Urinary bladder (tissue), 4 donors: ENCODE measurements at places on chromosomes 4 and X. TPM values are rescaled to one million over a fixed set of nuclear protein-coding genes. Genes with fewer than 3 reads are reported as not detected.

Gene SORBS2
- 493 TPM for polyA plus RNA-seq

Gene POU3F4
- polyA plus RNA-seq, result not detected

Gene AVPR2
- 7.7 TPM for polyA plus RNA-seq

Gene SHROOM3
- 16.6 TPM for polyA plus RNA-seq

Gene FAM184B
- 0.04 TPM for polyA plus RNA-seq

Gene HSFX4
- polyA plus RNA-seq, result not detected

Gene DCAF12L2
- 4.5 TPM for polyA plus RNA-seq

Gene GPR34
- 7.7 TPM for polyA plus RNA-seq

- no peak for DNase-seq
These were observed 182.9 kb upstream of the NHS start for GRCh38 chrX:17192106-17192505.

- no peak for DNase-seq
These were observed 42.9 kb downstream of the NALF2 start for GRCh38 chrX:69546978-69547377.

GRCh38 chrX:27163236-27163635 is 299.9 kb downstream of the PPP4R3C start:
- DNase-seq, result no peak

GRCh38 chr4:98996056-98996764 is 689 bp downstream of the METAP1 start:
- DNase-seq, result no peak

- no peak for DNase-seq
These were observed 367.2 kb downstream of the AFF2 start for GRCh38 chrX:148867596-148867995.

DNA sequence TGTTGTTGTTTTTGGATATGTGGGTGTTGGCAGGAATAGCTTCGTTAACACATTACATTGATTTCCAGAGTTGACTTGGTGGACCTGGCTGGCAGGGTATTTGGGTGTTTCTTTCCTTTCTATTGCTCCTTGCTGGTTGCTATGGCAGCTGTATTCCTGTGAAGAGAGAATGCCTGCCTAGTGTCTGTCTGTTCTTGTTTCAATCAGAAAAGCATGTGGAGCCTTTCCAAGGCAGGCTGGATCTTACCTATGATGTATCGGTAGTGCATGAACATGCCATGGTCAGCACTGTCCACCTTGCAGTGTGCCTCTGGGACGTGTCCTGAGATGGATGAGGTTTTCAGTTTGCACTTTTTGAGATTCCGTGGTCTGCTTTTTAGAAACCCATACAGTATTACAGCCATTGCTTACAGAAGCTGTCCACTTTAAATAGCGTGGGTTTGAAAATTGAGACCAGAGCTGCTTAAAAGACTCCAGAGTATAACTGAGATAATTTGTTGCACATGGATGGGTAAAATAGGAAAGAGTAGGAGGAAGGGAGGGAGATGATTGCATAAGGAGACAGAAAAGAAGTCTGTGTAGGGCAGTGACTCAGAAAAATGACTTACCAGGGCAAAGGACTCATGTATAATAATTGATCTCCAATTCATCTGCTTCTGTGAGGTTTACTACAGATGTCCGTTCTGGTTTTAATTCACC is 20.0 kb upstream of the AADAT start:
- no peak for DNase-seq

GRCh38 chrX:130091980-130092522 is 18.2 kb downstream of the ELF4 start:
- DNase-seq, result no peak

DNA sequence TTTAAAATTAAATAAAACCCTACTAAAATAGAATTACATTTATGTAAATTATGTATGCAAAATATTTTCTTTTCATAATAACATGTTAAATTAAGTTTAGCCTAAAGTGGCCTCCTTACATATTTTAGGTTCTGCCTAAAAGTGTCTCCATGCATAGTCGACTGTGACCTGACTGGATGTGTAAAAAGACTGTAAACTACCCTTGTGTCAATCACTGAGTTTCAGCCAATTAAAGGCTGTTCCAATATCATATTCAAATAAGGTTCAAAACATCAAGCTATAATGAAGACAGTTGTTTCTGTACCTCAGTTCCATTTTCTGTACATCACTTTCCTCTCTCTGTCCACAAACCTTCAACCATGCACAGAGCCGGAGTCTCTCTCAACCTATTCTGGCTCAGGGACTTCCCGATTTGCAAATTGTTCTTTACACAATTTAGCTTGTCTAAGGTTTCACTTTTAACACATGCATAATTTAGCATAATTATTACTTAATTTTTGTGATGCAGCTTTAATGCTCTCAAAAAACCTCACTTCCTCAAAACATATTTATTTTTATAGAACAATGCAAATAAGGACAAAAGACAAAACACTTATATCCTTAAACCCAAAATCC is 60.1 kb downstream of the SH3RF1 start:
- no peak for DNase-seq

DNA sequence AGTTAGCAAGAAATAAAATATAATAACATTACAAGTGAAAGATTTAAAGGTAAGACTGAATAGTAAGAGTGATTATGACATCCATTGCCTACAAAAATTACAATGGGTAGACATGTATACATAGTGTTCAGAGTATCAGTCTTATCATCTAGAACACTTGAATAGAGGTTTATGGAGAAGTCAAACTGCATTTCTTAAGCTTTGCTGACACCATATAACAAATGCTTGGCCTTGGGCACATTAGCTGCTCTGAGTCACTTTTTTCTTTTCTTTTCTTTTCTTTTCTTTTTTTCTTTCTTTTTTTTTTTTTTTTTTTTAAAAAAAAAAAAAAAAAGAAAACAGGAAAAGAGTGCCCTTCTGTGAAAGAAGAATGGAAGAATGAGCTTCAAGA is 220.0 kb downstream of the SPCS3 start:
- DNase-seq, result no peak

DNA sequence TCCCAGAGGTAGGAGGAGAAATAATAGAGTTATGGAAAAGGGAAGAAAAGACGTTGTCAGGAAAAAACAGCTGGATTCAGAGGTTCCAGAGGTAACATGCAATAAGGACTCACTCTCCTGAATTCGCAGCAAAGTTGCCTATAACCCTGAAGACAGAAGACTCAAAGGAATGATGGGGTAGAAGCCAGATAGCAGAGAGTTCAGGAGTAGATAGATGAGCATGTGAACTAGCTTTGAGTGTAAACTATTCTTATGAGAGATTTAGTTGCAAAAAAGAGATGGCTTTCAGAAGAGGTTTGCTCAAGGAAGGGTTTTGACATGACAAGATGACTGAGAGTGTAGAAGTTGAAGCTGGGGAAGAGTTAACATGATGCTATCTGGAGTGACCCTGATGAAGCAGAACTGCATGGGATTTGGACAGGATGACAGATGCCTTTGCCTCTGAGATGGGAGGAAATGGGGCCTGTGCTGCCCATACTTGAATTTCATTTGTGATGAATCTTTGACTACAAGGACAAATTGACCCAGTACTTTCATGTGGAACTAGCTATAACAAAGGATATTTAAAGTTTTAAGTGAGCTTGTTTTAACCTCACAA is 73.9 kb downstream of the AMELX start:
- DNase-seq, result no peak

GRCh38 chr4:181006499-181007260 is 1236.5 kb upstream of the TENM3 start:
- DNase-seq, result no peak

DNA sequence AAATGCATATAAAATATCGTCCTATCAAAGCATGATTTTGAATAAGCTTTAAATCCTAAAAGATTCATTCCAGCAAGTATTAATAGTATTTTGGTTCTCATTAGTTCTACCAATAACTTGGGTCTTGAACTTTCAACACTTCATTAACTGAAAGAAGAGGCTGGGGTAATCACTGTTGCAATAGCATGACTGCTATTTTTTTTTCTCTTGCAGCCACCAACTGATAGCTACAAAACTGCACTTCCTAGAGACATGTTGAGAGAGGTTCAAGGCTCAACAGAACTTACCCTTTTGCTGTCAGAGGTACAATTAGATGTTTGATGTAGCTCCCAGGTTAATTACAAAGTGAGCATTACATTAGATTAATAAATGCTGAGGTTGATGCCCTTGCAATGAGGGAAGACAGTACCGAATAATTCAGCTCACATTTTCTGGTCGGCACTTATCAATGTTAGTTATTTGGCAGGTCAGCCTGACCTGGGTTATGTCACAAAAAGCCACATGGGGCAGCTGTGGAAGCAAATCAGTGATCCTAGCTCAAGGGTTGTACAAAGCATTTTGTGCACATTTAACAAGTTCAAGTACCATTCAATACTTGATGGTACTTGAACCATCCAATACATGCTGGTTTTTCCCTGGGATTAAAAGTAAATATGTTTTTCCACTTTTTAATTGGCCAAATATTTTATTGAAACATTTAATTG is 29.9 kb upstream of the TET2 start:
- no peak for DNase-seq

DNA sequence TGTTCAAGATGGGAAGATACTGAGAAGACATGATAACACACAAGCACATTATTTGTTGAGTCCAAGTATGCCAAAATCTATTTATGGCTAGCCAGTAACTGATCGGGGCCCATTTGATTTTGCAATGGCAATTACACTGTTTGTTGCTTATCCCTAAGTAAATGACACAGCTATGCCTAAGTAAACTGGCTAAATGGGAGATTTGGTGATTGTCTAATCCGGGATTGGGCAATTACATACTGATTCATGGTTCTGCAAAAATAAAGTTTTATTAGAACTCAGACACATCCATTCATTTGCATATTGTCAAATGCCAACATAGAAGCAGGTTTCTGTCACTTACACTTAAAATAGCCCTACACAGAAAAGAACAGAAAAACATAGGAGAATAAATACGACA is 140.2 kb upstream of the TBL1X start:
- DNase-seq, result no peak

DNA sequence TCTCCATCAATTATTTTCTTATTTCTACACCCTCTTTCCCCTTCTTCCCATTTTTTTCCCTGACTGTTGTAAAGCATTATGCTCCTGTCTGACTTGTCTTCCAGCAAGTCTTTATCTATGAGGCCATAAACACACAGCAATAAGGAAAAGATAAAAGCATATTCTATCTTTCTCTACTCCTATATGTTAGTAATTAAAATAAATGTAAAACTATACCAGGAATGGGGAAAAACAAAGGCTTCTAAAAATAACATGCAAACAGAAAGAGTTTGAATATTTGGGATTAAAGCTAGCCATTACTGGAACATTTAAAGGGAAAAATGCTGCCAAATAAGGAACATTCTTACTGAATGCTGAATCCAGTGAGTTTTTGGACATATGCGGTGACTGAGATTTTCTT is 471.7 kb upstream of the HS3ST1 start:
- no peak for DNase-seq

DNA sequence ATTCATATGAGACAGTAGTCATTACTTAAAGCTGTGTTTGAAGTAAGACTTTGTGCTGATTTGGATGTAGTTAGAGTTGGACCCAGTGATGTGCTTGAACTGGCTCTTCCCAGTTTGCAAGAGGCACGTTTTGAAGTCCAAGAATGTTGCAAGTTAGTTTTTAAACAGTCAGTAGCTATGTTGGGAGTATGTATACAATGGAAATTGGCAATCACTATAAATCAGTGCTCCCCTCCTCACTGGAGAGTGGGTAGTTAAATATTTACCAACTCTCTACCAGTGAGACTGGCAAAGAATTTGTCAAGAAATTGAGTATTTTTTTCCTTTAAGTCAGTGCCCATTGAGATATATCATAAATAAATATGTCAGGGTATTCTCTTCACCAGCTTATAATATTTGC is 191.9 kb upstream of the SPRY1 start:
- DNase-seq, result no peak

DNA sequence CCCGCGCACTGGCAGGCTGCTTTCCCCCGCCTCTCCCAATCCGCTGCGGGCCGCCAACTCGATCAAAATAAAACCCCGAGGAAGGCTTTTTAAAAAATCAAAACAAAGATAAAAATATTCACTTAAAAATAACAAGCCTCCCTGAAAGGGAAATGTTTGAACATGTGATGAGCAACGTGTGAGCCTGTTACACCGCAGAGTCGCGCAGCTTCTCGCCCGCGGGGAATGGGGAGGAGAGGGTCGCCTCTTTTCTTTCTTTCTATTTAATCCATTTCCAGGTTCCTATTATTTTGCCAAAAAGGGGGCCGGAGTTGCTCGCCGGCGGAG is 326.0 kb upstream of the F9 start:
- DNase-seq, result no peak

GRCh38 chr4:16794816-16795445 is 103.5 kb downstream of the LDB2 start:
- DNase-seq, result no peak

DNA sequence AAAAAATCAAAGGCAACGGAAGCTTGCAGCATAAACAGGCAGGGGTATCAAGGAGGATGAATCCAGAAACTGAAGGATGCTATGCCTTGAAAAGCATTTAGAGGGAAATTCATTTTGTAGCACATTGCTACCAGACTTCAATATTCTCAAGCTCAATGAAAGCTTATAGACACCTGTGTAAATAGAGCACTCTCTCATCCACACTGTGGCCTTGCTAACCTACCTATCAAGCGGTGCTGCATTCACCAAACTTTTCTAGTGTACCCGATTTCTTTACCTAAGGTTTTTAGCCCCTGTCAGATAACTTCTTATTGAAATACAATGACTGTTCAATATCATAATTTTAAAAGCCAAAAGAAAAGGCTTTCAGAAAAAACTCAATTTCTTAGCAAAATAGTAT is 20.2 kb upstream of the HSD17B13 start:
- no peak for DNase-seq

GRCh38 chrX:153410373-153410772 is 899 bp upstream of the ZFP92 start:
- no peak for DNase-seq

DNA sequence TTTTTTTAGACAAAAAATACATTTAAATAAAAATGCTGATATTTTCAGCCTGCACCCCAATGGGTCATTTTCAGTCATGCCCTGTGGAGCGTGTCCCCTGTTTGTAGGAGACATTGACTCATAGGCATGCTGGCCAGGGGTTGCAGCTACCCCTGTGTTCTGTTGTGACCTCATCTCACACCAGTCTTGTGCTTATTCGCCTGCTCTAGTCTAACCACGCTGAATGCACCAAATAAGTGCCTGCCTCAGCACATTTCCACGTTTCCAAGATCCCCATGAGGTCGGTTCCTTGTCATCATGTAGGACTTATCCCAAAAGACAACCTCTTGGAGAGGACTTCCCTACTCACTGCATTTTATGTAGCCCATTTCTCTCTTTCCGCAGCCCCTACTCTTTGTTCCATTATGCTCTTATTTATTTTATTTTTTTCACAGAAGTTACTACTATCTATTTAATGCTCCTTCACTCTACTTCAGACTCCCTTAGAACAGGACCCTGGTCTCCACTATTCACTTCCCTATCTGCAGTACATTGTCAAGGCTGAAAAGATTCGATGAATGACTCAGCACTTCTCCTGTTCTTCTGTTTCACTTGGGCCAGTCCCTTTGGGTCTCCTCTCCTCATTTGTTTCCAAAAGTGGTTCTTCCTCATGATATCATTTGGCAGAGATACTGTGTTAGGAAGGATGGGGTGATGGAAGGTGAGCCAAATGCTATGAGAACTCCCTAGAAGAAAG is 109.7 kb downstream of the MSL3 start:
- no peak for DNase-seq
